ENCODE measurements at places on chromosomes 5 and 9.

DNA sequence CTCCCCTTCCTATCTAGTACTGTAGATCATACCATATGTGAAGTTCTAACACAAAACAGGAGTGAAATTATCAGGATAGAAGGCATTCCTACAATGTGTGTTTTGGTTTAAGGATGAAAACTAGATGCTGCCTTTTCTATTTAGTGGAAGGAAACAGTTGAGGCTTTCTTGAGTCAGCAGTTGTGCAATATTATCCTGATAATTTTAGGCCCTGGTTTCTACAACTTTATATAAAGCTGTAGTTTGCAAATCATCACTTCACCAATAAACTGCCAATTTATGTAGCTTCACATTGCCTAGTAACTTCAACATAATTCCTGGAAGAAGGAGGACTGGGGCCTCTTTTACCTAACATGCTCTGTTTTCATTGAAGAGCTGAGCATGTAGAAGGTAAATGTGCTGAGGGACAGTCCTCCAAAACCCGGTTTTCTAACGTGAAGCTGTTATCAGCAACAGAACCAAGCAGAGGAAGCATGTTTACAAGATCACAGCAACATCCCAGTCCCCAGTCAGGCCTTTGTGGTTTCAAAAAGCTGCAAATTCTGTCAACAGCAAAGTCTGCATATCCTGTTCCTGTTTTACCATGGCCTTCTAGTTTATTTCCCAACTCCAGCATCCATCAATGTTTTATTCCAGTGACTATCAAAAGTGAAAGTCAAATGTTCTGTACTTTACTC lies 513.4 kb upstream of the MEF2C start:
- DNase-seq = no peak

DNA sequence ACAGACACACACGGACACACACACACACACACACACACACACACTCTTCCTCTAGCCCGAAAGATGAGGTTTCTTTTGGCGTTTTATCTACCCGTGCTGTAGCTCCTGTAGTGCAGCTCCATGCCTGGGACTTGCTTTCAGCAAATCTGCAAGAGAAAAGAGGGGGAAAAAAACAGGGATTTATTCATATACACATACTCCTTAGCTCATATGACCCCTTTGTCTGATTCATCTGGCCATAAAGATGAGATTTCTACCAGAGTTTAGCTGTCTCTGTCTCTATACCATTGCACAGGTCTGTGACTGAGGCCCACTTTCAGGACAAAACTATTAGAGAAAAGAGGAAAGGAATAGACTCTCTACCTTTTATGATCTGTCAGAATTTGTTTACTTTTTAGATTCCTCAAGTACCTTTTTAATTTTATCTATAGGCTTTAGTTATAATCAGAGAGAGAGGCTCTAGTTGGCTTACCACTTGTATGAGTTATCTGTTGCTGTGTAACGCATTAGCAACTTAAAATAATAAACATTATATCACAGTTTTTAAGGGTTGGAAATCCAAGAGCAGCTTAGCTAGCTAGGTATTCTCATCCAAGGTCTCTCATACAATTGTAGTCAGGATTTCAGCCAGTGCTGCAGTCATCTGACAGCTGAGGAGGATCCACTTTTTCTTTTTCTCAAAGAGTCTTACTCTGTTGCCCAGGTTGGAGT lies 14.7 kb downstream of the SNX2 start:
- DNase-seq = no peak

- peak; percentile 48 for DNase-seq
Measured at GRCh38 chr5:157471709-157472108, 11.7 kb downstream of the NIPAL4 start.

- DNase-seq = no peak
Measured at GRCh38 chr9:38359689-38360385, 32.7 kb upstream of the ALDH1B1 start.

DNA sequence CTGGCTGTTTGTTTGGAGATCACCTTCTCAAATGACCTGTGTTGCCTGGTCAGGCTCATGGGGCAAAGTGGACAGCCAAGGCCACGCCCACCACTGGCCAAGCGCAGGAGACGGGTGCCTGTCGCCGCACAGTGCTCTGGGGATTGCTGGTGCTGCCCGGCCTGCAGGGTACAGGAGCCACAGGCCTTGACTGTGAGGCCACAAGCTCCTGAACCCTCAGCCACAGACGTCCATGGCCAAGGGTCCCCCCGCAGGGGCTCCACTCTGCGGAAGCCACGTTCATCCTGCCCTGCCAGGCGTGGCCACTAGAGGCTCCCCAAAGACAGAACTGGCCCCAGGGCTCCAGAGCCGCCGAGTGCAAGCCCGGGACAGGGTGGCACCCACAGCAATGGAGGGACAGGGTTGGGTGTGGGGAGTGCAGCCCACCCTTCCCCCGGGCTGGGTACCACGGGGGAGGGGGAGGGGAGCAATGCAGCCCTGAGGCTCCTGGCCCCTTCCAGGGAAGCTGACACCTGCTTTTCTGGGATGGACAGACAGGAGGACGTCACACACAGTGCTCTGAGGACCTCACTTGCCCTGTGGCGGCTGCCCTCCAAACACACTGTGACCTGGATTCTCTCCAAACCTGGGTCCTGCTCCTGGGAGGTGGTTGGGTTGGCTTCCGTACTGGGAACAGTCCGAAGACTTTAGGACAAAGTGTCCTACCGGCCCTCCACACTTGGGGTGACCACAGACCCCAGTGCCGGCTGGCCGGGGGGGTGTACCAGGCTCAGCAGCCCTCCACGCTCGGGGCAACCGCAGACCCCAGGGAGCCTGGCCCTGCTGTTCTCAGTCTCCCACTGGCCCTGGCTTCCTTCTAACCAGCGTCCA lies 21.5 kb downstream of the TPPP start:
- peak; percentile 82 for DNase-seq

GRCh38 chr9:127647451-127647850 lies 35.4 kb downstream of the STXBP1 start:
- no peak for DNase-seq

- peak; percentile 32 for DNase-seq
Measured at GRCh38 chr5:41575110-41575779, 64.8 kb upstream of the PLCXD3 start.

GRCh38 chr5:9553561-9553960 lies 7.7 kb upstream of the SEMA5A start:
- DNase-seq = no peak

GRCh38 chr5:82858151-82859025 lies 218.8 kb downstream of the TMEM167A start:
- DNase-seq = no peak

DNA sequence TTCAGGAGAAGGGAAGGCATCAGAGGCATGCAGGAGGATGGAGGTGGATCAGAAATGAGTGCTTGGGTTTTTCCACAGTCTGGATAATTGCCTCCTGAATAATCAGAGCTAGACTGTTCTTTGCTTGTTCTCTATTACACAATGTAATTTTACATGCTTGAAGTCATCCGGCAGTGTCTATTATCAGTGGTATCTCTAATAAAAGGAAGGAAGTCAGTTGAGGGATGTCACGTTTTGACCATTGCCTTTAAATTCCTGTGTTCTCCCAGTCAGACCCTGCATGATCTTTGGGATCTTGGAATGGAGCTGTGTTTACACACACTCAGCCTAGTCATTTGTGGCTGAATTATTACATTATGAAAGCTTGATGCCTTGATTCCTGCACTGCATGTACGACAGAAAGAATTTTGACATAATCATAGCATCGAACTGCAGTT lies 91.0 kb downstream of the PDE8B start:
- no peak for DNase-seq

DNA sequence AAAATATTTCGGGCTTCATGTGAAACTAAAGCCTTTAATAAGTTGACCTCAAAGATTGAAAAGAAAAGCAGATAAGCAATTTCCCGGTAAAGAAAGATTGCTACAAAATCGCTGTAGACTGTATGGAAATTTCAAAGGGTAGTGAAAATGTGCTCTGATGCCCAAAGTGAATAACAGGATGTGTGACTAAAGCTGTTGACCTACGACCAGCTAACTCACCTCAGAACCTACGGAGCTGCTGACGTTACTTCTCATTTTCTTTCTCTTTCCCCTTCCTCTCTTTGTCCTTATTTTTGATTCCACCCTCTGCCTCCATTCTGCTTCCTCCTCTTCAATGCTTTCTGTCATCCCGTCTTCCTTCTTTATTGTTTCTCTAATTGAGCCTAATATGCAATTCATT lies 103.2 kb downstream of the PDE4D start:
- DNase-seq = no peak

DNA sequence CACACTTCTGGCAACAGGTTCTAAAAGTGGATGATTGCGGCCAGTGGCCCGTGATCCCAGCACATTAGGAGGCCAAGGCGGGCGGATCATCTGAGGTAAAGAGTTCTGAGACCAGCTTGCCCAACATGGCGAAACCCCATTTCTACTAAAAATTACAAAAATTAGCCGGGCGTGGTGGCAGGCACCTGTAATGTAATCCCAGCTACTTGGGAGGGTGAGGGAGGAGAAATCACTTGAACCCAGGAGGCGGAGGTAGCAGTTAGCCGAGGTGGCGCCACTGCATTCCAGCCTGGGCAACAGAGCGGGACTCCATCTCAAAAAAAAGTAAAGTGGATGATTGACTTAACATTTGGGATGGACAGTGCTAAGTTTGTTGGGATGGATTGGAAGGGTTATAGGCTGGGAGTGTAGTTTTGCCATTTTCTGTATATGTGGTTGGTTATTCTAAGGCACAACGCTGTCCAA lies 3.4 kb downstream of the MATR3 start:
- no peak for DNase-seq

DNA sequence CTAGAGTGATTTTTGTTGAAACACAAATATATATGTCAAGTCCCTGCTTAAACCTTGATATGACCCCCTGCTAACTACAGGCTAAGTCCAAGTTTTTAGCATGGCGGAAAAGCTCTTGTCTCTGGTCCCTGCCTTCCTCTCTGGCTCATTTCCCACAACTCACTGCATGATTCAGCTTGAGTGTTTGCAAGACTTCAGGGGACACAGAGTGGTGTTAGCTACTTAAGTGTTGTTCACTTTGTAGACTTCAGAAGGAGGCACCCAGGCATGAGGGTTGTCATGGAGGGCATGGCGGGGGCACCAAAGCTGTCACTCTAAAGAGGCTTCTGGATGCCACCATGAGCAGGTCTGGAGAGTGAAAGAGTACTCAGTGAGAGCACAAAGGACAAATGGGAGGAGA lies 362.4 kb upstream of the ACTBL2 start:
- DNase-seq = no peak

- no peak for DNase-seq
Measured at GRCh38 chr5:106408570-106408969, 1262.2 kb downstream of the EFNA5 start.

DNA sequence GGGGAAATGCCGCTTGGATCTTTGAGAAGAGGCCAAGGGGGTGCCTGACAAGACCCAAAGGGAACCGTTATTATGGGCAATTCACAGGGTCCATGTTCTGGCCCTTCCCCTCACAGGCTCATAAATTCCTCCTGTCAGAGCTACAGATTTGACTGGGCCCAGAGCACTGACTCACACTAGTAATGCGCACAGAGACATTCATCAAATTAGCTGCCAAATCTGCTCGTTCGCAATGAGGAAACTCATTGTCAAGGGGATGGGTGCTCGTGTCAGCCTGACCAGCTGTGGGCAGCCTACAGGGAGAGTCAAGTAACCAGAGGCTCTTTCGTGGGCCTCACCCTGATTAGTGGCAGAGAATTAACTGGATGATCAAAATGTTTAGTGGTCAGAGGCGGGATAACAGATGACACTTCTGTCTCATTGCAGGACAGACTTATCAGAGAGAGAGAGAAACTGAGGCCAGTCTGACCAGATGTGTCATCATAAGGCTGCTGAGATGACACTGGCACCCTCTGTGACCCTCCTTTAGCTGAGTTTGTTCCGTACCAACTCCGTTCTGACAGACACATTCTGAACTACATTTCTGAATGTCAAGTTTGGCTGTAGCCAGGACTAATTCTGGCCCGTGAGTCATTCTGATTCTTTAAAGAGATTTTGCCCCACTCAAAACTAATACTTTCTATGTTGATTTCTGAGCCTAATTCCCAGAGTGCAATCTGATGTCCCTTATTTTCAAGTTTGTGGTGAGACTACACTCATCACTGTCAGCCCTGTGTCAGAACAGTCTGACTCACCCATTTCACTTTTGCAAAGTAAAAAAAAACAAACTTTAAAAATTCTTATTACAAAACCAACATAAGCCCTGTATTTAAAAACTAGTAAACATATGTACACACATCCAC lies 377.1 kb downstream of the ACTL7B start:
- DNase-seq = peak; percentile 34
